Dermis lymphatic vessel endothelial cell (primary cell): ENCODE measurements at places on chromosomes 3 and 15. TPM values are rescaled to one million over a fixed set of nuclear protein-coding genes. Genes with fewer than 3 reads are reported as not detected.

ASTE1 gene
- 6.5 and 6.8 TPM in 2 replicates for total RNA-seq

MAP6D1 gene
- 0.43 and 0.69 TPM in 2 replicates for total RNA-seq

ZCWPW2 gene
- 0.22 and 0.43 TPM in 2 replicates for total RNA-seq

NUP210 gene
- 0.22 and 0.43 TPM in 2 replicates for total RNA-seq

FRMD5 gene
- total RNA-seq: 0.33 and 0.52 TPM in 2 replicates

SST gene
- total RNA-seq: not detected in 2 replicates

ADAMTS7 gene
- total RNA-seq: 3.4 and 6.6 TPM in 2 replicates

IMPG2 gene
- 0.65 and 0.69 TPM in 2 replicates for total RNA-seq

NR2E3 gene
- 0.22 and 0.26 TPM in 2 replicates for total RNA-seq

RAD51 gene
- total RNA-seq: 2.7 and 2.8 TPM in 2 replicates

TMEM108 gene
- total RNA-seq: 0.09 TPM in 1 of 2 replicates, not detected in the other

GPR176 gene
- total RNA-seq: 7.4 and 8.0 TPM in 2 replicates

IL12A gene
- total RNA-seq: 0.33 and 0.69 TPM in 2 replicates

GPR27 gene
- total RNA-seq: not detected in 2 replicates

IL5RA gene
- total RNA-seq: not detected in 2 replicates

SLC35G2 gene
- 23.8 and 33.4 TPM in 2 replicates for total RNA-seq

CSPG5 gene
- 0.11 and 0.26 TPM in 2 replicates for total RNA-seq

GOLGA8N gene
- 0.87 and 1.4 TPM in 2 replicates for total RNA-seq

HOMER2 gene
- total RNA-seq: 0.26 and 0.98 TPM in 2 replicates

RHCG gene
- total RNA-seq: not detected in 2 replicates

ZNF774 gene
- total RNA-seq: 1.2 and 1.4 TPM in 2 replicates

FBXL22 gene
- 0.09 and 0.11 TPM in 2 replicates for total RNA-seq

AMIGO3 gene
- not detected in 2 replicates for total RNA-seq

ACKR2 gene
- 5.4 and 12.5 TPM in 2 replicates for total RNA-seq

BCHE gene
- total RNA-seq: 18.2 and 36.1 TPM in 2 replicates

ETV5 gene
- total RNA-seq: 13.7 and 32.9 TPM in 2 replicates

SPINK8 gene
- total RNA-seq: not detected in 2 replicates

FILIP1L gene
- 11.2 and 24.9 TPM in 2 replicates for total RNA-seq

NANOGP8 gene
- total RNA-seq: not detected in 2 replicates

CHRNA3 gene
- total RNA-seq: not detected in 2 replicates

TM6SF1 gene
- 19.7 and 30.3 TPM in 2 replicates for total RNA-seq

EXD1 gene
- total RNA-seq: not detected in 2 replicates

MEX3B gene
- total RNA-seq: 2.8 and 7.5 TPM in 2 replicates

ADGRG7 gene
- total RNA-seq: not detected in 2 replicates

IL17RB gene
- total RNA-seq: under 0.01 TPM in 1 of 2 replicates, not detected in the other

SUCLG2 gene
- 29.4 and 37.4 TPM in 2 replicates for total RNA-seq

CCR2 gene
- not detected in 2 replicates for total RNA-seq

CDC25A gene
- total RNA-seq: 4.3 and 5.0 TPM in 2 replicates

CACNA2D2 gene
- total RNA-seq: under 0.01 TPM in 1 of 2 replicates, not detected in the other

IP6K1 gene
- 47.9 and 55.3 TPM in 2 replicates for total RNA-seq

GOLGA8T gene
- 0.09 TPM in 1 of 2 replicates, not detected in the other for total RNA-seq

SPSB4 gene
- under 0.01 TPM in 2 replicates for total RNA-seq

XIRP1 gene
- not detected in 2 replicates for total RNA-seq

MB21D2 gene
- 2.2 and 2.4 TPM in 2 replicates for total RNA-seq
